Pons (tissue), 1 donor: ENCODE measurements at places on chromosomes 11 and 22.

- peak; percentile 17 for DNase-seq
Measured at GRCh38 chr11:68659158-68659921, 25.0 kb upstream of the GAL start.

DNA sequence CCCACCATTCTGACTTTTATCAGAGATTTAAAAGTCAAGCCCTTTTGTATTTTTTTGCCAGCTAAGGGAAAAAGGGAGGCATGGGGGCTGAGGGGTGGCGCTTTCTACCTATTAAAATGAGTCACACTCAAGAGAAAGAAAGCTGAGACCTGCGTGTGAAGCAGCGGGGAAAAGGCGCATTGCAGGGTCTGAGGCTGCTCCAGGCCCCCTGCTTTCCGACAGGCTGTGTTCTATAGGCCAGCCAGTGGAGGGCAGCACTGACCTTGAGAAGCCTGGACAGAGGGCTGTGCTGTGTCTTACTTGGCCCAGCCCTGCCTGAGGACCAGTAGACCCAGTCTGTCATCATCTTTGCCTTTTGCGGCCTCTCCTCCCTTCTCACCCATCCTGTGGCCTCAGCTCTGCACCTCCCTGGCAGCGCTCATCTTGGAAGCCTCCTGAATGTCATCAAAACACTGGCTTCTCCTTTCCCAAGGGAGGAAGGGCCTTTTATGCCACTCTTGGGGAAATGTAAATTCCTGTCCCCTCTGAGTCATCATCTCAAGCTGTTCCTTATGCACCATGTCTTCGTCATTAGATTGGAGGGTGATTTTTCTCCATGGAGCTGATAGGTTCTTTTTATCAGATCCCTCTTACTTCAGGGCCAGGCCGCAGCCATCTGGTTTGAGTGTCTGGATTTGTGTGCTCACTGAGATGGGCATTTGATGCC lies 12.6 kb upstream of the MAPK8IP1 start:
- peak; percentile 82 for DNase-seq

- DNase-seq = no peak
Measured at GRCh38 chr11:128610721-128611617, 23.6 kb upstream of the ETS1 start.

- no peak for DNase-seq
Measured at GRCh38 chr11:115300660-115301428, 203.4 kb downstream of the CADM1 start.

DNA sequence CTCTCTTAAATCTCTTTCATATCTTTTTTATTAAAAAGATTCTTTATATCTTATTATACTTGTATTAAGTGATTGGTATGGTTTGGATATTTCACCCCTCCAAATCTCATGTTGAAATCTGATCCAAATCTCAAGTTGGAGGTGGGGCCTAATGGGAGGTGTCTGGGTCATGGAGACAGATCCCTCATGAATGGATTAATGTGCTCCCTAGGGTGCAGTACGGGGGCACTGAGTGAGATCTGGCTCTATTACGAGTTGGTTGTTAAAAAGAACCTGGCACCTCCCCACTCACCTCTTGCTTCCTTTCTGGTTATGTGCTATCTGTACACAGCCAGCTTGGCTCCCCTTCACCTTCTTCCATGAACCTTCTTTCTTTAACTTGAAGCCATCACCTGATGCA lies 149.6 kb downstream of the CWF19L2 start:
- no peak for DNase-seq

DNA sequence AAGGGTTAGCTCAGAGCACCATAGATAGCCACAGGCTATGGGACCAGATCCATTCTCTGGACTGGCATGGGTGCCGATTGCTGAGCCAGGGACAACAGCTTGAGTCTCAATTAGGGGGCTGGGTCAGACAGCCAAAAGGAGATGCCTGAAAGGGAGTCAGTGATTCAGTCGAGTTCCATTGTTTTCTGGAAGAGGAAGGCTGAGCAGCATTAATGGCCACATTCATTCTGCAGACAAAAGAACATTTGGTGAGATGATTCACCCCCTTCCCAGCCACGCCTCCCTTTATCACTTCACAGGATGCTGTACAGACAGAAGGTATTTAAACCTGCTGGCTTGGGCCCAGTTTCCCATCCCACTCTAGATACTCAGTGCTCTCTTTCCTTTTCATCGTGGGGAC lies 131.9 kb downstream of the ADAMTS15 start:
- DNase-seq = peak; percentile 97

GRCh38 chr11:69180226-69180625 lies 24.5 kb downstream of the SMIM38 start:
- no peak for DNase-seq

GRCh38 chr11:78613378-78613813 lies 38.7 kb upstream of the NARS2 start:
- no peak for DNase-seq

- DNase-seq = no peak
Measured at GRCh38 chr22:39459681-39460080, 2.9 kb downstream of the MGAT3 start.

GRCh38 chr11:124098141-124098540 lies 17.1 kb upstream of the VWA5A start:
- no peak for DNase-seq

DNA sequence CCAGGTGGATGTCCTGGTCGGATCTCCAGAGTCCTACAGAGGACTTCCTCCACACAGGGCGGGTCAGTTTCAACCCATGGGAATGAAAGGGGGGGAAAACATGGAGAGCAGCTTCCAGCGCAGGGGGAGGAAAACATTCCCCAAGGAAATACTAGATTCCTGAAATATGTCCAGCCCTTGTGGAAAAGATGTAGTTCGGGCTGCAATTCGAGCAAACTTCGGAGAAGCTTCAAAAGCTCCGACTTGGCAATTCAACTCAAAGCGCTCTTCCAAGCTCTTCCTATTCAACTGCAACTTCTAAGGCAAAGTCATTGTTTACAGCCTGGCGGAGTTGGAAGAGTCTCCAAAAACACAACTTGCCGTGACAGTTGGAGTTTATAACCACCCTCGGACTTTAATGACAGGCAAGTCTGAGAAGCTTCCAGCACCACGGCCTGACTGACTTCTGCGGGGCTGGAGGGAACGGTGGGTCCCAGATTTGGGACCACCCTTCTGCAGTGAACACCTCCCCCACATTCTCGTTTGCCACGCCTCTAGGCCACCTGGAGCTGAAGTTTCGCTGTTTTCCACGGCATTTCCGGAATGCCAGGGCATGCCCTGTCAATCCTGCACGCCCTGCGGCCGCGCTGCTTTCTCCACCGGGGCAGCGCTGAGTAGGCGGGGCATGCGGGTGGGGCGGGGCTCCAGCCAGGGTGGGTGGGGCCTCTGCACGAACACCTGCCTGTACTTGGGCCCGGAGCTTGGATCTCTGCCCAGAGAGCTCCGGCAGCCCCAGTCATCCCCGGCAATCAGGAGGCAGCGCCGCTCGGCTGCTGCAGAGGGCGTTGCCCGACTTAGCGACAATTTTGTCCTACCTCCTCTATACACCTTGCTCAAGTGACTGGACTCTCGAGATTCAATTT lies 49.0 kb upstream of the BIRC3 start:
- DNase-seq = no peak

DNA sequence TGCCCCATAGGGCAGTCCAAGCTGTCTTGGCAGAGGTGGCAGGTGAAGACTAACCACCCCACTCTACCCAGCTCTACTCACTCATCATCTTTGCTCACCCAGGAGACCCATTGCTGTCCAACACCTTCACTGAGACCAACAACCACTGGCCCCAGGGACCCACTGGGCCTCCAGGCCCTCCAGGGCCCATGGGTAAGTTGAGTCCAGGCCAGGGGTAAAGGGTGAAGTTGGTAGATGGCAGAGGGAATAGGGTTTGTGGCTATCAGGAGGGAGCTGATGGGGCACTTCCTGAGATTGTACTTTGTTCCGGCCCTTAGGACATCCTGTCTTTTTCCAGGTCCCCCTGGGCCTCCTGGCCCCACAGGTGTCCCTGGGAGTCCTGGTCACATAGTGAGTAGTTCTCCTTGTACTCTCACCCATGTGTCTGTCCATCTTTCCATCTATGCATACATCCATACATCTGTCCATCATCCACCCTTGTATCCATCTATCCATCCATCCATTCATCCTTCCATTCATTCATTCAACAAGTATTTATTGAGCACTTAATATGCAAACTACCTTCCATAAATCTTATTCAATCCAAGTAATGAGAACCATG lies 27.7 kb downstream of the EMID1 start:
- DNase-seq = no peak

- DNase-seq = no peak
Measured at GRCh38 chr11:65553301-65554001, 4.7 kb downstream of the LTBP3 start.

DNA sequence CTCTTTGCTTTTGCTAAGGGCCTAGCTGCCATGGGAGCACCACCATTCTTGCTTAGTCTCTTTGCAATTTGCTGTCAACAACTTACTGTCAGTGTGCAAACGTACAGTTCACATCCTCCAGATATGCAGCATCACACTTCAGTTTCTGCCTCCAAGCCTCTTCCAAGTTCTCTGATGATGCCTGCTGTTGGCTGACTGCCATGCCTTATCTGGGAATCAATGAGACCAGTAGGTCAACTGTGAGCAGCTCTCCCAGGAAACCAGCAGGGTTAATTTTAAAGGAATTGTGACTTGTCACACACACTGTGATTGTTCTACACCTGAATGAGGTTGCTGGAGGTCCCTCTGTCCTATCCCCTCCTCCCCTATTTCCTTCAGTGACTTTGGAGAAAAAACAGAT lies 56.0 kb downstream of the COPB1 start:
- peak; percentile 21 for DNase-seq

DNA sequence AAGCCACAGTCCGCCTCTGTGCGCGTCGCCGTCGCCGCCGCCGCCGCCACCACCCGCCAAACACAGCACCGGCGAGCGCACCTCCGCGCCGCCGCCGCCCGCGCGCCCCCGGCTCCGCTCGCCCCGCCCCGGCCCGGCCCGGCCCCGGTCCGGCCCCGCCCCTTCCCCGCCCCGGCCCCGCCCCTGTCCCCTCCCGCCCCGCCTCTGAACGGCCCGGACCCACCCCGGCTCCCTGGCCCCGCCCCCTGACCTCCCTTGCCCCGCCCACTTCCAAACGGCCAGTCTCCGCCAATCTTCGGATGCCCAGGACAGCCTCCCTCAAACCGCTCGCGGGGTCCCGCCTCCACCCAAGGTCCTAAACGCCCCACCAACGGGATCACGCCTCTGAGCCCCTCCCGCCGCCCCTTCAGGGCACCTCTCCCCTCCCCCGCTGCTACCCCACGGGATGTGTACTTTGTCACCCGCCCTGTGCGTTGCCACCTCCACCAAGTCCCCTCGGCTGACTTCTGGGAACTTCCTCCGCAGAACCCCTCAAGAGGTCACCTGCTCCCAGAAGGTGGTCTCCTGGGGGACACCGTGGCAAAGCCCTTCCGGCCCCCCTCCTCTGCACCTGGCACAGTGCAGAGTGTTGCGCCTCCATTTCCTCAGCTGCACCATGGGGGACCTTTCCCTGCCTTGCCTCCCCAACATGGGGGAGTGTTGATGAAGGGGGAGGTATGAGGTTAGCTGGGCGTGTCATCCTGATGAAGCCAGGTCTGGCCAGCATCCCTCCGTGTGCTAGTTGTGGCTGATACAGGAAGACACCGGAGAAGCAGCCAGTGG lies at the start of gene KIAA0930:
KIAA0930 (minus strand) TSS at position 85 of the 822 bp plus-strand sequence. CDS start 191 bp downstream, outside the sequence.
- DNase-seq = peak; percentile 59

GRCh38 chr22:48084041-48084728 lies 1321.7 kb downstream of the TBC1D22A start:
- DNase-seq = no peak

- DNase-seq = no peak
Measured at GRCh38 chr11:39571081-39571480, 1888.4 kb downstream of the LRRC4C start.

- DNase-seq = no peak
Measured at GRCh38 chr11:33125611-33126010, 35.7 kb downstream of the CSTF3 start.

- no peak for DNase-seq
Measured at GRCh38 chr22:45544588-45545170, 42.0 kb downstream of the FBLN1 start.

DNA sequence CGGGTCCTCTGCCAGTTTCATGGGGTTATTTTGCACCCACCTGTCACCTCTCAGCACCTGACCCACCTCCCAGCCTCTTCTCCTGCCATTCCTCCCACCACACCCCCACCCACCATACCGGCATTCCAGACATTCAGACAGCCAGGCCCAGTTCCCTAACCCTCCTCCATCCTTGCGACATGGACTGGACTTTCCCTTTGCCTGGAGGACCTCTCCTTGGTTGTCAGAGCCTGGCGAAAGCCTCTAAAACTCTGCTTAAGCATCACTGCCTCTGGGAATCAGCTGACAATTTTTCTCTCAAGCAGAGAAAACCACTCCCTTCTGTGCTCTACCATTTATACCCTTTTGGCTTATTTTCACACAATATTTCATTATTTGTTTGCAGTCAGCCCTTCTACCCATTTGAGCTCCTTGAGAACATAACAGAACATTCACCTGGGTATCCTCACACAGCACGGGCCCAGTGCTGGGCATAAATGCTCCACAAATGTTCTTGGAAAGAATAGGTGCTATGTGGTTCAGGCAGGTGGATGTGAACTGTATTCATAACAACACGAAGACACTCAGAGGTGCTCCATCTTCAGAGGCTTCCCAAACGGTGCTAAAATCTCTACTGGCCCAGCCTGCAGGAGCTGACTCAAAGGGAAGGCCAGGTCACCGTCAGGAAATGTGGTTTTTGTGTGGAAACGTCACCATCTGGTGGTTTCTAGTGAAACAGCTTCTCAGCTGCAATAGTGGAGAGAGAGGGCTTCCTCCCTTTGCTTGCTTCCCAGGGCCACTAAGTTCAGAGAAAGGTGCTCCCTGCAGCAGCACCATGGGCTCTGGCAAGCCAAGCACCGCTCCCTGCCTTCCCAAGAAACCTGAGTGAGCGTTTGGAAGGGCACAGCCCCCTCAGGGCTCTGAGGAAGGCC lies 10.4 kb downstream of the SPATA19 start:
- DNase-seq = peak; percentile 66

DNA sequence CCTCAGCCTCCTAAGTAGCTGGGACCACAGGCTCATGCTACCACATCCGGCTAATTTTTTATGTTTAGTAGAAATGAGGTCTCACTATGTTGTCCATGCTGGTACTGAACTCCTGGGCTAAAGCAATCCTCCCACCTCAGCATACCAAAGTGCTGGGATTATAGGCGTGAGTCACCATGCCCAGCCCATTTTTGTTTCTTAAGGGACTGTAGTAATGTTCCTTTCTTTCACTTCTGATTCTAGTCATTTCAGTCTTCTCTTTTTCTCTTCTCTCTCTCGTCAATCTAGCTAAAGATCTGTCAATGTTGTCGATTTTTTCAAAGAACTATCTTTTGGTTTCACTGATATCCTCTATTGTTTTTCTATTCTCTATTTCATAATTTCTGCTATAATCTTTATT lies 111.0 kb upstream of the APOA1 start:
- no peak for DNase-seq

DNA sequence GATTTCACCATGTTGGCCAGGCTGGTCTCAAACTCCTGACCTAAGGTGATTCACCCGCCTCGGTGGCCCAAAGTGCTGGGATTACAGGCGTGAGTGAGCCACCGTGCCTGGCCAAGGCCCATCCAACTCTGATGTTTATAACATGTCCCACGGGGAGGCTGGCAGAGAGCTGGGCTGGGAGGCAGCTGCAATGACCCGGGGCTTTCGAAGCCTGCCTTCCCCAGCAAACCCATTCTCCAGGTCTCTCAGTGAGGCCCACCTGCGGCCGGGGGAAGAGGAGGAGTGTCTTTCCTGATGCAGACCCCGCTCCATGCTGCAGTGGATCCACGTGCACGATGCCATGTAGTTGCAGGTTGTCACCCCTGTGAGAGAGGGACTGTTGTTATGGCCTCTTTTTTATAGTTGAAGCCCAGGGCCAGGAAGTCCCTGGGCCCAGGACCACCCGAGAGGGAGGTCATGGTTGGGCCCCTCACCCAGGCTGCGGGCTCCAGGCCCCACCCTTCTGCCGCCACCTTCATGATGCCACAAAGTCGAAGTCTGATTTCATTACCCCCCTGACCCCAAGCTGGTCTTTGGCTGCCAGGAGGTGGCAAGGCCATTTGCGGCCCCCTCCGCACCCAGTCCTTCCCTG lies 38.3 kb downstream of the KCNJ4 start:
- DNase-seq = no peak
